ENCODE measurements at places on chromosomes 2 and 18. TPM values are rescaled to one million over a fixed set of nuclear protein-coding genes. Genes with fewer than 3 reads are reported as not detected.

DNA sequence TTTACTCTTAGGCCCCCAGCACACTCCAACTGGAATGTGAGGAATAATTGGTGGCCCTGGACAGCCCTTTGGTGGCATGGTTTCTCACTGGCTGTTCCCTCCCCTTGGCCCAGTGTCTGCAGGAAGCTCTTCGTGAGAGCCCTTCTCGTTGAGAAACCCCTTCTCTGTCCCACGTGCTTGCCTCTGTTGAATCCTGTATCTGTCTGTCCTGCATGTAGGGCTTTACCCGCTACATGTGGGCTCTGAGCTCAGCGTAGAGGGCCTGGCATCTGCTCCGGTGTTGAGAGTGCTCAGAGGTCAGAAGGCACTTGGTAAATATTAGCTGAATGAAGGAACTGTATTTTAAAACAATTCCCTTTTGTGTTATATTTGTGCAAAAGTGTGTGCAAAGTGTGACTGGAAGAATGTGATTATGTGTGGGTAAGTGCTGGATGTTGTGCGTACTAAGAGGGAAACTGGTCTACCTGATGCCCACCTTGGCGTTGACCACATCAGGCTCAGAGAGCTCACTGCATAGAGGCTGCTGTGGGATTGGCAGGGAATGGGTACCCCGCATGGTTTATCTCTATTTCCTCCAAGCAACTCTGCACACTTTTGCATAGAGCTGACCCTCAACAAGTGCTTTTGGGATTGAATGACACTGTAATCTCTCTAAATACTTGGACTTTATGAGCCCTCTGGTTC lies 40.0 kb downstream of the RNF144A start:
- DNase-seq: no peak
- H3K36me3 ChIP-seq: no peaks in the 10 kb centered on the region
- H3K4me1 ChIP-seq: no peaks in the 10 kb centered on the region
- H3K27me3 ChIP-seq: no peaks in the 10 kb centered on the region
- H3K4me3 ChIP-seq: no peak overlapping the region

The REG3A gene
- not detected for total RNA-seq

The ANKRD30B gene
- not detected for total RNA-seq

GRCh38 chr18:13871701-13872100 lies 43.6 kb downstream of the MC2R start:
- H3K27ac ChIP-seq: no peak overlapping the region
- H3K4me3 ChIP-seq: no peak overlapping the region
- H3K4me1 ChIP-seq: no peaks in the 10 kb centered on the region
- no peaks in the 10 kb centered on the region for H3K36me3 ChIP-seq

- H3K27ac ChIP-seq: no peak overlapping the region
- no peaks in the 10 kb centered on the region for H3K27me3 ChIP-seq
- no peak overlapping the region for H3K4me3 ChIP-seq
- H3K4me1 ChIP-seq: no peaks in the 10 kb centered on the region
- DNase-seq: no peak
- no peaks in the 10 kb centered on the region for H3K36me3 ChIP-seq
Observed at GRCh38 chr18:26464128-26465011, 84.0 kb downstream of the KCTD1 start.

- no peaks in the 10 kb centered on the region for H3K36me3 ChIP-seq
- DNase-seq: no peak
- no peaks in the 10 kb centered on the region for H3K4me1 ChIP-seq
Observed at GRCh38 chr2:14735696-14736095, 103.2 kb downstream of the LRATD1 start.

- no peak overlapping the region for H3K4me3 ChIP-seq
- DNase-seq: no peak
- no peaks in the 10 kb centered on the region for H3K27me3 ChIP-seq
- no peak overlapping the region for H3K27ac ChIP-seq
- H3K36me3 ChIP-seq: no peaks in the 10 kb centered on the region
Observed at GRCh38 chr2:15909736-15910135, 30.6 kb upstream of the MYCN start.

DNA sequence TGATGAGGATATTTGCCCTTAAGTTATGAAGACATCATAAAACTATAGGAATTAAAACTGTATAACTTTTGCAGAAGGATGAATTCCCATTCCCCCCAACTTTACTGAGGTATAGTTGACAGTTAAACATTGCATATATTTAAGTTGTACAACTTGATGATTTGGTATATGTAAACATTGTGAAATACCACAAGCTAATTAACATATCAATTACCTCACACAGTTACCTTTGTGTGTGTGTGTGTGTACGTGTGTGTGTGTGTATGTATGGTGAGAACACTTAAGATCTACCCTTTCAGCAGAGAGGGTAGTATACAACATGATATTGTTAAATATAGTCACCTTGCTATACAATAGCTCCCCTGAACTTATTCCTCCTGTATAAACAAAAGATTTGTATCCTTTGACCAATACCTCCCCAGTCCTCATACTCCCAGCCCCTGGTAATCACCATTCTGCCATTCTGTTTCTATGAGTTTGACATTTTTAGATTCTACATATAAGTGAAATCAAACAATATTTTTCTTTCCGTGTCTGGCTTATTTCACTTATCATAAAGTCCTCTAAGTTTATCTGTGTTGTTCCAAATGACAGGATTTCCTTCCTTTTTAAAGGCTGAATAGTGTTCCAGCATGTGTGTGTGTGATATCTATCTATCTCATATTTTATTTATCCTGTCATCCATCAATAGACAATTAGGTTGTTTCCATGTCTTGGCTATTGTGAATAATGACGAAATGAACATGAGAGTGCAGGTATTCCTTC lies 48.2 kb upstream of the FAM136A start:
- H3K36me3 ChIP-seq: no peaks in the 10 kb centered on the region
- no peak overlapping the region for H3K4me3 ChIP-seq
- no peaks in the 10 kb centered on the region for H3K27me3 ChIP-seq
- no peak for DNase-seq

The GCKR gene
- total RNA-seq: not detected

GRCh38 chr18:79379251-79379905 lies 16.4 kb upstream of the NFATC1 start:
- H3K4me1 ChIP-seq: peaks cover 21% of the 10 kb centered on the region
- H3K4me3 ChIP-seq: no peak overlapping the region
- no peak overlapping the region for H3K27ac ChIP-seq
- DNase-seq: no peak
- H3K36me3 ChIP-seq: no peaks in the 10 kb centered on the region

DNA sequence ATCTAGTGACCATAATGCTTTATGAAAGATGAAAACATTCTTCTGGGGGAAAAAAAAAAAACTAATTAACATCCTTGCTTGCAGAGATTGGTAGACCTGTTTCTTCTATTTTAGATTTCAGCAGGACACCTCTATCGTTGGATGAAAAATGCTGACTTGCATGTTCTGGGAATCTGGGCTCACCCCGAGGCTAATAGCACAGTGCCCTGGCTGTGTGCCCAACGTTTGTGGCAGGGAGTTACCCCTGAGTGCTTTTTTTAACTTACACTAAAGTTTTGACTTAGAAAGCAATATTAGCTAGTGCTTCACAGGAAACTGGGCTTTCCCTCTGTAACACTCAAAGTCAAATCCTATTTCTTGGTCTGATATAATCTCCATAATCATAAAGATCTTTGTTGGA lies 233.2 kb downstream of the SLC8A1 start:
- H3K4me1 ChIP-seq: no peaks in the 10 kb centered on the region
- no peak for DNase-seq
